ENCODE measurements at places on chromosomes 2 and 18.

DNA sequence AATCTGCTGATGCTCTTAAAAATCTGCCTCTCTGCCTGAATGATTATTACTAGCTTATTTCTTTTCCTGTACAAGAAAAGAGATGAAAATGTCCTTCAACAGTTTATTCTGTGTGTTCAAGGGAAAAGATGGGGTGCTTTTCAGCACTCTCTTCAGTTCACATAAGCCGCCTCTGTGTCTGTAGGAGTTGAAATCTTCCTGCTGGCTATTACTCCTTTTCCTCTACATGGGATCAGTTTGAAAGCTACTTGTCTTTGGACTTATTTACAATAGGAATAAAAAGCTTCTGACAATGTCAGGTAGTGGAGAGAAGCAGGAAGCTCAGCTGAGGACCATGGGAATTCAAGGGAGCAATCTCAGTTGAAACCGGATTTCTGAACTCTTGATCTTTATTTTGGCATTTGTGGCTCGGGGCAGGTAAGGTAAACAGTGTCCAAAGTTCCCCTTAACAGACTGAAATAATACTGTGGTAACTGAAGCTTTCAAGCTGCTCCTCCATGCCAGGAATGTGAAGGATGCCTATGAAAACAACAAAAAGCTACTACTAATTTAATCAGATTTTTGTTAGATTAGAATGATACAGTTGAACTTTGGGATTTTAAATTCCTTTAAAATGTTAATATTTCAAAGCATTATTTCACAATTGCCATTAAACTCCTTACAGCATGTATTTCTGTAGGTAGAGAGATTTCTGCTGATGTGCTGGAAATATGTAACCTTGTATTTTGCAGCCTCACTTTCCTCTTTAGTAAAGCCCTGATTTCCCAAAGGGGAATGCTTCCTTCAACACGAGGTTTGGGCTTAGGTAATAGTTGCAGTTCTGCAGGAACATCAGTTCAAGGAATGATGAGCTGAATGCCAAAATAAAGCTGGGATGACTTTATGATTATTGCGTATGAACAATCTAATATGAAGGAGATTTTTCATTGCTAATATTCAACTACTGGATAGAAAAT is 43.6 kb downstream of the MAPRE2 start:
- no peak for DNase-seq

- DNase-seq = no peak
These were observed 13.0 kb upstream of the ARHGAP25 start for GRCh38 chr2:68721482-68722101.

GRCh38 chr18:79425569-79425886 is 29.8 kb downstream of the NFATC1 start:
- no peak for DNase-seq

- DNase-seq = no peak
These were observed 277.2 kb downstream of the EIPR1 start for GRCh38 chr2:3100386-3100785.

GRCh38 chr2:104976603-104977120 is 61.2 kb upstream of the MRPS9 start:
- DNase-seq = no peak

- no peak for DNase-seq
These were observed 12.9 kb upstream of the PUM2 start for GRCh38 chr2:20363578-20363977.

DNA sequence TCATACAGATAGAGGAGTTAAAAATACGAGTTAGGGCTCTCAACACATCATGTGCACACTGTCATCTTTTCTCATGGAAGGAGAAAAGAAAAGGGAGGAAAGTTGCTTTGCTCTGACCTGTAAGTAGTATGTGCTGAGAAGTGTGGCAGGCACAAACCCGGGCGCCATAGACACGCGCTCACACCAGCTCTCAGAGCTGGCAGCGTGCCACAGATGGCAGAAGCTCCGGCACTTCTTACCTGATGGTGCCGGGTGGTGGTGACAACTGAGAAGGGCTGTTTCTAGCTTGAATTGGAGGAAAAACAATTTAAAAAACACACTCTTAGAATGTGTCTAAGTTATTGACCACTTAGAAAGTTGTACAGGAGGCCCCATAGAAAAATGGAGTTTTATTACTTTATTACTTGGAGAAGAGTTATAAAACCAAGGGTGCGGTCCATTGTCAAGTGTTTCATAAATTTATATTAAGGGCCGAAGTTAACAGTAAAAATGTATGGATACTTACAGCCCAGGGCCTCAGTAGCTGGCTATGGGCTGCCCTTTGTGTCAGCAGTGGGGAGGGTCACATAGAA is 92.2 kb downstream of the DPP4 start:
- DNase-seq = no peak

GRCh38 chr18:30917651-30918050 is 124.9 kb downstream of the DSC3 start:
- DNase-seq = no peak

DNA sequence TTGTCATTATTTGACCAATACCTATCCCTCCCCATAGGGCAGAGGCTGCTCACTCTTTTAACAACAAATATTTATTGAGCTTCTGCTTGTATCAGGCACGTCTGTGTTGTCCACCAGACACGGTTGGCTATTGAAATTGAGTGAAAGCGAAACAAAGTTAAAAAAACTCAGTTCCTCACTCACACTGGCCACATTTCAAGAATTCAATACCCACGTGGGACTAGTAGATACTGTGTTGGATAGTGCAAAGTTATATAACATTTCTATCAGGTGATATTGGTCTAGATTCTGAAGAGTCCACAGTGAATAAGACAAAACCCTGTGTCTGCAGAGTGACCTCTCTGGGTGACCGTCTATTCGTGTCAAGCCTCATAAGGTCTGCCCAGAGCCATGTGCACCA is 43.9 kb upstream of the GALR1 start:
- DNase-seq = no peak

GRCh38 chr2:174117951-174118930 is 130.1 kb downstream of the OLA1 start:
- no peak for DNase-seq

Data from NCI-H1417 treated with DMSO at 0.1 percent for 48 hours (cell line).